NCI-H345 (cell line): ENCODE measurements at places on chromosomes 4 and X.

DNA sequence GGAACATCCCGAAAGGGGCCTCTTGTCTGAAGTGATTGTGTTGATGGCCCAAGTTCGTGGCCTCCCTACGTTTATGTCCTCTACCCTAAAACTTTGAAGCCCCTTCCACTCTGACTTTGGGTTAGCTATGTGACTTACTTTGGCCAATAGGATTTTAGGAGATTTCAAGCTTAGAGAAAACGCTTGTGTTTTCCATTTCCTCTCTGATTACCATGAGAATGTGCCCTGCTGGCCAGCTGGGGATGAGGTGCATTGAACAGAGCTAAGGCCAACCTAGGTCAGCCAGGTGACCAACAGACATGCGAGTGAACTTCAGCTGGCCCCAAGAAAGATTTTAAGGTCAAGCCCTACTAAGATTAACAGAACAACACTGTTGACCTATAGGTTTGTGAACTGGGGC lies 82.4 kb downstream of the SLC2A9 start:
- DNase-seq, result no peak

DNA sequence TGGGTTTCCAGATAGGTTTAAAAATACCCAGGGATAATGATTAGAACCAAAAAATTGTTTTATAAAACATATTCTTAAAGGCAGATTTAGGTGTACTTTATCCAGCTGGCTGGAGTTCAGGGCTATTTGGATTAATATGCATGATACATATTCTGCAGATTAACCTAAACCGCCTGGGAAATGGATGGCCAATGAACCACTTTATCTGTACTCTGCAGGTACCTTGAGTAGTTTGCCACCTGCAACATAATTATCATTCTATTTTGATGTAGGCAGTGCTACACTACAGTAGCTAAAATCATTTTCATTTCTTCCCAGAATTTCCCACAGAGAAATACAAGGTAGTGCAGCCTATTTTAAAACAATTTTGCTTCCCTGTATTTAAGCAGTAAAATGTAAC lies 683.2 kb upstream of the GNPDA2 start:
- no peak for DNase-seq

GRCh38 chr4:64715741-64716140 lies 306.5 kb upstream of the TECRL start:
- DNase-seq, result no peak

GRCh38 chr4:176054942-176055341 lies 10.7 kb upstream of the WDR17 start:
- no peak for DNase-seq

- DNase-seq, result no peak
Measured at GRCh38 chr4:147773261-147774184, 41.6 kb downstream of the ARHGAP10 start.

DNA sequence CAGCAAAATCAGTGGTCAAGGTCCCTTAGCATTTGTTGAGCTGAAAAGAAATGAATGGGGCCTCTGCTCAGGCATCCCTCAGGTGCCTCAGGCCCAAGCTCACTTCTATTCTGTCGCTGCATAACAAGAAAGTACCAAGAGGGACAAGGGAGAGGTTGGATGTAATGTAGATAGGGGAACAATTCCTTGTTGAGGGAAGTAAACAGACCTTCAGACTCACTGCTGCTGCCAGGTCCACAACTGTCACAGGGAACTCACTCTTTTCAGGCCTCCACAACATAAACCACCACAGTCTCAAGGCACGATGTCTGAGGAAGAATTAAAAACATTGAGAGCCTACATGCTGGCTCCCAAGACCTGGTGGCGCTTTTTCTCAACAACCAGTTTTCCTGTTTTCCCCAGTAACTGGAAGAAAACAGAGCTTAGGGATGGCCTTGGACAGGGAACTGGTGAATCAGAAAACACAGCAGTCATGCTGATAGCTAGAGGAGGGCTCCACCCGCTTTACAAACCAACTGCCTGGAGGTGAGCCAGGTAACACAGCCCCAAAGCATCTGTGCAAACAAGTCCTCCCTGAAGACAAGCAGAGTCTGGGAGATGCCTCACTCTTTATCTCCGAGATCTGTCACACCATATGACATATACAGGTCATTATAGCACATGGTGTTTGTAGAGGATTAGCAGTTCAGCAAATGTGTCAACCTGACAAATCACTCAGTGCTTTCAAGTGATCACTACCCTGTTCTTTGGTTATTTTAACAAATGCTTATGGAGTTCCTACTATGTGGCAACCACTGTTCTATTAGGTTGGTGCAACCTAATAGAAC lies 14.3 kb upstream of the AWAT1 start:
- peak; percentile 95 for DNase-seq
